Transverse colon (tissue), 4 donors: ENCODE measurements at places on chromosomes 1 and 21.

GRCh38 chr1:97159342-97159741 is 437.8 kb downstream of the PTBP2 start:
- no peak for DNase-seq

GRCh38 chr1:20325844-20326420 is 35.3 kb downstream of the VWA5B1 start:
- no peak for DNase-seq

GRCh38 chr21:35116777-35117176 is 67.7 kb upstream of the RUNX1 start:
- no peak for DNase-seq

DNA sequence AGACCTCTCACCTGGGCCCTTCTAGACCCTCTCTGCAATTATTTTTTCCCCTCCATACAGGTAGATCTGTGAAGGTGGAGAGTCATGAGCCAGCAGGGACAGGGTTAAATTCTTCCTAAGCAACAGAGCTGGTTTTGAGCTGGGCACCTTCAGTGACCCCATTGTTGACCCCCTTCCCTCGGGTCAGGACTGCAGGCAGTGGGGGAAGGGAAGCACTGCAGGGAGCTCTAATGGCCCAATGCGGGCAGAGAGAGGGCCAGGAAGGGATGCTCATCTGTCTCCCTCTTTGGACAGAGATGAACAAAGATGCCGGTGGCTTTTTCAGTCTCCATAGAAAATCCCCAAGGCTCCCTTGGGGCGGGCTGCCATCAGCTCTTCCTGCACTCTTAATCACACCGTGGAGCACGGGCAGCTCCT is 21.4 kb downstream of the SOX13 start:
- no peak for DNase-seq

DNA sequence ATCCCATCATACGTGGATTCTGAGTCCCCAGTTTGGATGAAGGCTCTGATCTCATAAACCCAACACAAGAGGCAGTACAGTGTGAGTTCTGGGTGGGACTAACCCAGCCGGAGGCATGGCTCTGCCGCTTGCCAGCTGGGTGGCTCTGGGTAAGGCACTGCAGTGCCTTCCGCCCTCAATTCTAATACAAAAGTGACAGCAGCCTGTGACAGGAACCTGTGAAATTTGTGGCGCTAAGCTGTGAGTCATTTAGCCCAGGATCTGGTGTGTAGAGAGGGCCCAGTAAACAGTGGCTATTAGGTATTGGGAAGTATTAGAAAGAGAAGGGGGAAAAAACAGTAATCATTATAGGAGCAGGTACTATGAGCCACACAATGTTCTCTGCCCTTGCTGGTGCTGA is 23.3 kb downstream of the HSPG2 start:
- DNase-seq = no peak

GRCh38 chr1:20107796-20108195 is 11.5 kb downstream of the PLA2G2D start:
- DNase-seq = no peak

DNA sequence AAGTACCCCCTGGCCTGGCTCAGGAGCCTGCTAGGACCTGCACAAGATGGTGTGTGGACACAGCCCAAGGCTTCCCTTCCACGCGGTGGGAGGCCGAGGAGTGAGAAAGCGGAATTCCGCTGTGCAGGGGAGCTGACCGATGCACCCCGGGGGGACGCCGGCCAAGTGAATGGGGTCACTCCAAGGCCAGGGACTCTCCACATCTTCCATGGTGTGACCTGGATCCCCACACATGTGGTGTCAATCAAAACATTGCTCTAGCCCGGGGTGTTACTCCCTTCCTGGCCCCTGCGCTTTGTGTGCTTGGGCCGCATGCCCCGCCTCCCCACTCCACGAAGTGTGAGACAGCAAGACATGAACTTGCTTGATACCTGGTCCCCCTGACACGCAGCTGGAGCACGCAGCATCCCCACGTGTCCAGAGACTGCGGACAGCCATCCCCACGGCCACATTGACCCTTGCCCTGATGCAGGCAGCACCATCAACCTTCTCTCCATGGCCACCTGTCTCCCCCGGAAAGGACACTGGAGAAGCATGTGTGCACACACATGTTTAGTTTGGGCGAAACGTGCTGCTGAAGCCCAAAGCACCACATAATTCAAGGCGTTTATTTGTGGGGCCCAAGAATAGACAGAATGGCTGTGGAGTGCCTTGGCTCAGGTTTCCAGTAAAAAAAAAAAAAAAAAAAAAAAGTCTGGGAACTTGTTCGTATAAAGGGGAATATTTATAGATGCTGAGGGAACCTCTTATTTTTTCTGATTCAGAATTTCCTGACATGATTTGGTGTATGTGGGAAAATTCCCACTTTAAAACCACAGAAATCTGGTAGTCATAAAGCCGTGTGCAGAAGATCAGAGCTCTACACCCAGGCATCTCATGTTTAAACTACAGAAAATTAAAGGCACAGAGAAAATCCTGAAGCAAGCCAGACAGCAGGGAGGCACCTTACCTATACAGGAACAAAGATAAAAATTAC is 171.7 kb downstream of the HUNK start:
- no peak for DNase-seq

DNA sequence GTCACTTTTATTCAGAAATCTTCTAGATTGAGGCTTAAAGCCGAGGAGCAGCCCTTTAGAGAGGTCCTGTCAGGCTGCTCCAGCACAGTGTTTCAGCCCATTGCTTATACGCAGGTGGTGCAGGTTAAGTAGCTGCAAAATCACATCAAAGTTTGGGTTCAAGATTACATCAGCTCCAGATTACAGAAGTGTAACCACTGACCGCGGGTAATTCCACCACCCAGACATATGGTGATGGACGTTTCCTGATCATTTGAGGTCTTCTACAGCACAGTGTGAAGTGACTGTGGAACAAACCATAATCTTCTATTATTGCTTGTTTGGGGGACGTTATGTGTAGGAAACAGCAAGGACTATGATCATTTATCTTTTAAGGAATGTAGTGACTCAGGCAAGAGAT is 11.8 kb downstream of the C1orf115 start:
- no peak for DNase-seq

DNA sequence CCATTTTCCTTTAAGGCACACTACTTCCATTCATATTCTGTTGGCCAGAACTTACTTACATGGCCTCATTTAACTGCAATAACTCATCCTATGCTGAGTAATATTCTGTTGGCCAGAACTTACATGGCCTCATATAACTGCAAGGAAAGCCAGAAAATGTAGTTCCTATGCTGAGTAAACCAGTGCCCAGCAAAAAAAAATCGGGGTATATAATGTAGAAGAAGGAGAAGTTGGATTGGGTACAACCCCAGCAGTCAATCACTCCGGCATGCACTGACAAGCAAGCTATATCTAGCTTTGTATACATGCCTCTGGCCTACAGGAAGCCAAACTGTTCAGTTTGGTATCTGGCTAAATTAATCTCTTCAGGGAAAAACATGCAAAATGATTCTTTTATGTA is 39.4 kb upstream of the PPIH start:
- DNase-seq = no peak

DNA sequence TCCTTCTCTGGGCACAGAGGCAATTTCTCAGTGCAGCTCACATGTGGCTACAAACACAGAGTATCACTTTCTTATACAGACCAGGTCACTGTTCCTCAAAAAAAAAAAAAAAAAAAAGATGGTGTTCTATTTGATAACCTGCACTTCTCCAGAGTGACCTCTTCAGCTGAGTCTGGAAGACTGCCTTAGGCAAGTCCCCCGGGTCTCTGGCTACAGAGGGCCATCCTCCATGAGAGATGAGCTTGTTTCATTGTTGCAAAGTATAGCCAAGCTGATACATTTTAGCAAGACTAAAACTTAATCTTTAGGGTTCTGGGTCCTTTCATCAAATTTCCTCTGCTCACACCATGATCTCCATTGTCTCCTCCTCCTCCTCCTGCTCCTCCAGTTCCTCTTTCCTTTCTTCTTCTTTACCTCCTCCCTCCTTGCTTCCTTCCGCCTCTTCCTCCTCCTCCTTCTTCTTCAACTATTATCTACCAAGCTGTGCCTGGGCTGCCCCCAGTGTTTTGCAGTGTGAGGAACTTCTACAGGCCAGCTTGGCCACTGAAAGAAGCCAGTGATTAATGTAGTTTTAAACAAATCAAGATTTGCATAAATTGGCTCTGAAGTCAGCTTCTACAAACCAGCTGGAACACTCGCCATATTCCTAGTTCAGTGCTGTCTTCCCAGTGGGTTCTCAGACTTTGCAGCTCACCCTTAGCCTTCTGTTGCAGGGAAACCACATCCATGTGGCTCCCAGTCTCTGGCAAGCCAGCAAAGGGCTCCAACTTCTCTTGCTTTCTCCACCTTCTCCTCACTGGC is 139.4 kb downstream of the RUNX1 start:
- DNase-seq = no peak

- DNase-seq = no peak
Observed at GRCh38 chr1:117611121-117611601, 5.3 kb downstream of the TENT5C start.

- DNase-seq = no peak
Observed at GRCh38 chr1:39293375-39294070, 89.0 kb downstream of the MACF1 start.

DNA sequence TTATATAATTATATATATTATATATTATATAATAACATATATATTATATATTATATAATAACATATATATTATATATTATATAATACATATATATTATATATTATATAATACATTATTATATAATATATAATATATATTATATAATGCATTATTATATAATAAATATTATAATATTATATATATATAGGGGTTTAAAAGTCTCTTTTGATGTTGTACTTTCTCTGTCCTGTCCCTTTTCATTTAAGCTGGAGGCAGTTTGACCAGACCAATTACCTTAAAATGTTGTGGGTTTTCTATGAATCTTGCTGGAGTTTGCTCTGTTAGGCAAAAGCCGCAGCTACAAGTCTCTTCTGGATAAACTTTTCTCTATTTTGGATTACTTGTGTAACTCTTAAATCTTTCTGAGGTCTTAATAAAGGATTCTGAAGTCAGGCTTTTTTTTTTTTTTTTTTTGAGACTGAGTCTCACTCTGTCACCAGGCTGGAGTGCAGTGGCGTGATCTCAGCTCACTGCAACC is 22.2 kb upstream of the KIF1B start:
- no peak for DNase-seq

GRCh38 chr1:17819129-17819802 is 64.1 kb downstream of the ACTL8 start:
- DNase-seq = no peak

GRCh38 chr21:35517865-35518264 is 468.8 kb upstream of the RUNX1 start:
- DNase-seq = no peak

GRCh38 chr1:221748981-221749380 is 7.1 kb upstream of the DUSP10 start:
- no peak for DNase-seq

DNA sequence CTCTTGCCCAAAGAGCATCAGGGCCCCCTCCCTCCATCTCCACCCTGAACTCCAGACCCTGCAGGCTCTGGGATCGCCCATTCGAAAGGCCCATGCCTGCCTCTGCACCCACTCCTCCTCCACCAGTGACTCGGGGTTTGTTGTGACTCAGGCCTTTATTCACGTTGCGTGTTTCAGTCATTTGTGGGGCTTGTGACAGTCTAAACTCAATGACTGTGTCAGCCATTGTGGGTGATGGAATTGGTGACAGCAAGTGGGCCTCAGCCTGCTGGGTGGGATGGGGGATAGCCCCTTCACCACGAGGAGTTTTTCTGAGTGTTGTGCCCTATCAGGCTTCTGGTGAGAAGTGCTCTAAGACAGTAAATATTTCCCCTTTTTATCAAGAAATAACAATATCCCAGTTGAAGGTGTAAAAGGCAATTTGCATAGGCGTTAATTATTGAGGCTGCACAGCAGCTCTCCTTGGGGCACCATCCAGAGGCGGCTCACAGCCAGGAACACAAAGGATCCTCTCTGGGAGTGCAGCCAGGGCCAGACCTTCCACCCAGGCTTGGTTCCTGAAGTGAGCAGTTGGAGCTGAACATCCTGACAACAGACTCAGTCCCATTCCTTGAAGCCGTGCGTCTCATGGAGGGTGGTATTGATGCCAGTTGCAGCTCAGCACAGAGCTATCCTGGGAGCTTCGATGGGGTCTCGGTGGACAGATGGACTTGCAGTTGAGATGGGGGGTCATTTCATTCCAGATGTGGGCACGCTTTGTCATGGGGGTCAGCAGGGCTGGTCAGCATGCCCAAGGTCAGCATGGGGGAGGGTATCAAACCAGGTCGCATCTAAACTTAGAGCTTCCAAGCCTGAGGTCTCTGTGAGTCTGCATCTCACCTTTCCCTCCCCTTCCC is 135.6 kb upstream of the CACNA1E start:
- no peak for DNase-seq

DNA sequence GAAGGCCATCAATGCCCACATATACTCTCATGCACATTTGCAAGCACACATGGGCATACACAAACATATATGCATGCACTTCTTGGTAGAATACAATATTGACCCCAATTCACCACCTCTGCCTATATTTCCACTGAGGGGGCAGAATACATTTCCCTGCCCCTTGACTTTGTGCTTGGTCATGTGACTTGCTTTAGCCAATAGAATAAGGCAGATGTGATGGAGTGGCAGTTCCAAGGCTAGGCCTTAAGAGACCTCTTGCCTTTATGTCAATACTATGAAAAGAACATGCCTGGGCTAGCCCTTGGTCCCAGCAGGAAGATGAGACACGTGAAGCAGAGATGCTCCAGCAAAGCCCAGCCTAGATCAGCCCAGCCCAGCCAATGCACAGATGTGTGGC is 66.0 kb upstream of the GRIK3 start:
- DNase-seq = no peak

DNA sequence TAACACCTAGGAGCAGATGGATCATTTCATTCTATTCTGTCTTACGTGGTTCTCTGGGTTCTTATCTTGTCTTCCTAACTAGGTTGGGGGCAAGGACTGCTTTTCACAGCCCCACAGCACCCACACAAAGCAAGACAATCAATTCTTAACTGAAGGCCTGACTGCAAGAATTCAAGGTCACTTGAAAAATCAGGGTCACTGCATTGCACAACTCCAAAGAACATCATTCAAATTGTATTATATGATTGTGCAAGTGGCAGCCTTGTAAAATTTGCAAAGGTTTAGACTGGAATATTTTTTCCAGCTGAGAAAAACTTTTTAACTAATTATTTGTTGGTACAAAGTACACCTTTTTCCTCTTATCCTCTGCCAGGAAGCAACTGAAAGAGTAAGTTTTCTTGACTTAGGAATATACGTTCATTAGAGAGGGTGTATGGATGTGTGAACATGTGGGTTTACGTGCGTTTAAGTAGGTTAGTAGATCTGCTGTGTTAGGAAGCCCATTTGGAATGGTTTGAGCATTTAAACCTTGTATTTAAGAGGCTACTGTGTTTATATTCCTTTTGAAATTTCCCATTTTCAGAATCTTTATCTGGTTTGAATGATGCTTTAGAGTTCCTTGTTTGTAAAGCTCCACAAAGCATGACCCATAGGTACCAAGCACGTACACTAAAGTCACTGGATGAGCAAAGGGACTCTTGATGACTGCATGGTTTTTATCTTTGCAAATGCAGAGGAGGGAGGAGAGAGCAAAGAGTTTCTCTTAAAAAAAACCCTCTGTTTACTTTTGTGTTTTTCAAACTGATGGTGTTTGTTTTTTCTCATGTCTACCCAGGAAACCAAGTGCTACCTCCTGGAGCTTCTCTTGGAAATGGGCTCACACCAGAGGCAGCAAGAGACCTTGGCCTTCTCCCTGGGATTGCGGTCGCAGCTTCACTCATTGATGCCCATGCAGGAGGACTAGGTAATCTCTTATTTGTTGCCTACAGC is 214.9 kb downstream of the FGGY start:
- no peak for DNase-seq

GRCh38 chr1:186530109-186530508 is 69.2 kb upstream of the PDC start:
- no peak for DNase-seq

- no peak for DNase-seq
Observed at GRCh38 chr1:242455052-242455361, 69.5 kb downstream of the PLD5 start.
